Stimulated activated CD8-positive, alpha-beta memory T cell treated with anti-CD3 and anti-CD28 coated beads, Interleukin-15, amount 100 ng/mL, for 24 hours (primary cell): ENCODE measurements at places on chromosomes 12 and 14.

GRCh38 chr12:1443421-1444141 is 150.8 kb downstream of the FBXL14 start:
- no peak for DNase-seq

DNA sequence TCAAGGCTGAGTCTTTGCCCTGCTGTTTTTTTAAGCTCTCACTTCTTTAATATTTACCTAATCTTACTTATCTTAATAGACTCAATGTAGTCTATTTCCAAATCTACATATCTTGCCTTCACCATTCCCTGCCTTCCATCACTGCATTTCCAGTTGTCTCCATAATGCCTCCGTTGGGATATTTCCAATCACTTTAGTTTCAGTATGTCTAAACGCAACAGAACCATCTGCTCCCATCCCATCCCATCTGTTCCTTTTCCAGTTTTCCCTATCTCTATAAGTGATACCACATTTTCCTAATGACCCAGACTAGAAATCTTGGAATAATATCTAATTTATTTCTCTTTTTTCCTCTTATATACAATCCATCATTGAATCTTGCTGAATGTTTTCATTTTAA is 15.1 kb upstream of the CCDC198 start:
- DNase-seq: no peak

DNA sequence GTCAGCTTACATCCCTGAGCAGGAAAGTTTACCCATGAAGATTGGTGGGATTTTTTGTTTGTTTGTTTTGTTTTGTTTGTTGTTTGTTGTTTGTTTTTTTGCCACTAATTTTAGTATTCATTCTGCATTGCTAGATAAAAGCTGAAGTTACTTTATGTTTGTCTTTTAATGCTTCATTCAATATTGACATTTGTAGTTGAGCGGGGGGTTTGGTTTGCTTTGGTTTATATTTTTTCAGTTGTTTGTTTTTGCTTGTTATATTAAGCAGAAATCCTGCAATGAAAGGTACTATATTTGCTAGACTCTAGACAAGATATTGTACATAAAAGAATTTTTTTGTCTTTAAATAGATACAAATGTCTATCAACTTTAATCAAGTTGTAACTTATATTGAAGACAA is 37.6 kb downstream of the CD9 start:
- DNase-seq: no peak

GRCh38 chr12:18752947-18753346 is 15.0 kb downstream of the CAPZA3 start:
- DNase-seq: no peak

GRCh38 chr14:69879175-69880043 is at the start of gene SMOC1:
TSS of gene SMOC1 (plus strand) at chr14:69879416. CDS start at chr14:69879679, 263 bp downstream.
- no peak for DNase-seq

DNA sequence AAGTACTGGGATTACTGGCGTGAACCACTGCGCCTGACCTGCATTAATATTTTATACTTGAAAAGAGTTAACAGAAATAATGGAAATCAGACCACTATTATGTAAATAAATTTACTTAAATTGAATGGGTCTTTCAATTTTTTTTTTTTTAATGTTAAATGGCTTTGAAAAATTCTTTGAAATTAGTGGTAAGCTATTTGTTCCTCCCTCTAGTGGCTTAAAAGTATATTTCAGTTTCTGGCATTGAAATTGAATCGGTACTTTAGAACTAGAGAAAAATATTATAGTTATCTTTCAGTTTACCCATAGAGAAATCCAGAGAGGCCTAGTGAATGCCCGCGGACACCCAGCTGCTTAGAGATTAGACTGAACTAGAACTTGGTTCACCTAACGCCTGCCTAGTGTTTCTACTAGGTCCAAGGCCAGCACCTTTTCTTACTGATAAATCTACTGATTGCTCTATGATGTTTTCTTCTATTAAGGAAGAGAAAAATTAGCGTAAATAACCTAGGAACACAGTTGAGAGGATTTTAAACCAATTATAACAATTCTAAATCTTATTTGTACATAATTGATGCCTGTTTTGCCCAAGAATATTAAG is 106.5 kb downstream of the EML1 start:
- no peak for DNase-seq

DNA sequence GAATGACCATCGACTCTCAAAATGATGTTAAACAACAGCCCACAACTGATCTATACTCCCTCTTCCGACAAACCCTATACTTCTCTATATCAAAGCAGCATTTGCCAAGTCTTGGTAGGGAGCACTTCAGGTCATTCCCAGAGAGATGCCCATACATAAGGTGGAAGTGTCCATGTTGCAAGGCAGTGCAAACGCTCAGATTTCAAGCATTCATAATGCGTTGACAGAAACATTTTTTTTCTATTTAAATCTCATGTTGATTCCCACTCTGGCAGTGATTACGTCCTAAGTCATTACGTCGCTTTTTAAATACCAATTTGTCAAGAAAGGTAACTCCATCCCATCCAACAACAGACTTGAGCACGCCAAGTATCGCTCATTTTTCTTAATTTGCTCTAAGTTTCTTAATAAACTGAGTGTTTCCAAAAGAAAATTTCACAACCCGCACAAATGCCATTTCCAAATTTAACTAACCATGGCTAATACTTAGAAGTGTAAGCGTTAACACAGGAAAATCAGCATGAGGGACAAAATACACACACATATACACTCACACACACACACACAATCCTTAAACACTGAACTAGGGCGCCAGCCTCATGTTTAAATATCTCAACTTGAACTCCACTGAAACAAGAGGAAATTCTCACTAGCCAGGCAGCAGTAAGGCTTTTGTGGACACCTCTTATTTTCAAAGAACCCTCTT is 1.1 kb downstream of the GXYLT1 start:
- DNase-seq: no peak
